ENCODE measurements at places on chromosomes 4 and X.

- no peak for DNase-seq
These were observed 19.6 kb upstream of the FAT1 start for GRCh38 chr4:186743261-186743660.

GRCh38 chr4:46931981-46932380 is 22.9 kb upstream of the COX7B2 start:
- no peak for DNase-seq

- DNase-seq = no peak
These were observed 97.8 kb upstream of the USP9X start for GRCh38 chrX:40987413-40987812.

GRCh38 chrX:139862208-139862607 is 70.6 kb downstream of the ATP11C start:
- DNase-seq = no peak

DNA sequence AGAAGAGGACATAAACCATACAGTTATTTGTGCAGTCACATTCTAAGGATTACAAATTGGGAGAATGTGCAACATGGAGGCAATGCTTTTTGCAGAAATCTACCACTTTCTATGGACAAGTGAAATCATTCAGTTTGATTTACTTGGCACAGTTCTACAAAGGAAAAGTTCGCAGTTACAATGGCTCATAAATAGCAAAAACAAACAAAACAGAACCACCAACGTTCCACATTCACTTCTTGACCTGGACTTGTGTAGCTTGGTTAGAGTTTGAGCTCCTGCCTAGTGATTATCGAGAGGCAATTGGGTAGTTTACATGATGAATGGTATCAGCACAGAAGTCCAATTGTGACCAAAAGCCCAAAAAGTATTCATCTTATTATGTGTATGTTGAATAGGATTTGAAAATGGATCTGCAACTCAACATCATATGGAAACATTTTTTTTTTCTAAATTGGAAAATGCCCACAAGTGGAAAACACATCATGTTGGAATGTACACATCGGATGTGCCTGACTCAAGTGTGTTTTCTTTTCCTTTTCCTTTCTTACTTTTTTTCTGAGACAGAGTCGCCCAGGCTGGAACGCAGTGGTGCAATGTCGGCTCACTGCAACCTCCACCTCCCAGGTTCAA is 123.8 kb downstream of the LUZP4 start:
- DNase-seq = no peak

DNA sequence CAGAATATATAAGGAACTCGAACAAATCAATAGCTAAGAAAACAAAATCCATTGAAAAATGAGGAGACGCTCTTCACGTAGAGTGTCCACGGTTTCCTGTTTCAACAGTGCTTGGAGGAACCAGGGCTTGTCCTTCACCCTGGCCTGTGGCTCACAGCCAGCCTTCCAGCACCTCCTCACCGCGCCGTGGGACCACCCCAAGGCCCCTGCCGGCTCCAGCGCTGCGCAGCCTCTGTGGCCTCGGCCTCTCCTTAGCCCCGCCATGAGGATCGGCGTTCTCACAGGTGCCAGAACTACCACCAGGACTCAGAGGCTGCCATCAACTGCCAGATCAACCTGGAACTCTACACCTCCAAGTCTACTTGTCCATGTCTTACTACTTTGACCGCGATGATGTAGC is 52.5 kb upstream of the CTSO start:
- DNase-seq = no peak

GRCh38 chr4:8886612-8887406 is 15.2 kb upstream of the HMX1 start:
- no peak for DNase-seq

GRCh38 chr4:52550186-52550585 is 108.9 kb downstream of the USP46 start:
- DNase-seq = no peak

GRCh38 chrX:38275615-38276014 is 51.7 kb downstream of the RPGR start:
- DNase-seq = no peak

DNA sequence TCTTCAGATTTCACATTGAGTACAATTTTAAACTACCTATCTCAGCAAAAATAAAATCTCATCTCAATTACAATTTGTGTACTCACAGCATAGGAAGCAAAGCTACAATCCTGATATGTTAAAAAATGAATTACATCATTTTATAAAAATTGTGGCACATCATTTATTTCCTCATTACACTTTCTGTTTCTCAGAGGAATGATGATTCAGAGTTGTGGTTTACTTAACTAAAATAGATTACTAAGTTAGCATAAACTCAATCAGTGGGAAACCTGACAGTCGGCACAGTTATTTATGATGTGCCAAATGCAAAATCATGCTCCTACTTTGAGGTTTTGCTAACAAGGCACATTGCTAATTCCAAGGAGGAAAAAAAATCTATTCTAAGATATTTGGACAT is 325.0 kb downstream of the FBXO8 start:
- DNase-seq = no peak

DNA sequence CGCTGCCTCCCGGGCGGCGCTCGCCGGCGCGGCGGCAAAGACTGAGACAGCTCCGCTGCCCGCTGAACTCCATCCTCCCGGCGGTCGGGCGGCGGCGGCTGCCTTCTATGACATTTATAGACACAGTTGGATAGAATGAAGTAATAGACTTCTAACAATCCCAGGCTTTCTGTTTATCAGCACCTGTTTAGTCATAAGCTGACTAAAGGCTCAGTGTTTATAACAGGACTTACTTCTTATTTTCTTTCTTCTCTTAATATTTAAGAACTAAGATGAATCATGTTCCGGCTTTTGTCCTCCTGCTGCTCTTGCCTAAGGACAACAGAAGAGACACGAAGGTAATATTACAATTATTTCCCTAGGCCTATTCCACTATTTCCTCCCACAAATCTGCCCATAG is 3.9 kb downstream of the ARL13A start:
- no peak for DNase-seq

DNA sequence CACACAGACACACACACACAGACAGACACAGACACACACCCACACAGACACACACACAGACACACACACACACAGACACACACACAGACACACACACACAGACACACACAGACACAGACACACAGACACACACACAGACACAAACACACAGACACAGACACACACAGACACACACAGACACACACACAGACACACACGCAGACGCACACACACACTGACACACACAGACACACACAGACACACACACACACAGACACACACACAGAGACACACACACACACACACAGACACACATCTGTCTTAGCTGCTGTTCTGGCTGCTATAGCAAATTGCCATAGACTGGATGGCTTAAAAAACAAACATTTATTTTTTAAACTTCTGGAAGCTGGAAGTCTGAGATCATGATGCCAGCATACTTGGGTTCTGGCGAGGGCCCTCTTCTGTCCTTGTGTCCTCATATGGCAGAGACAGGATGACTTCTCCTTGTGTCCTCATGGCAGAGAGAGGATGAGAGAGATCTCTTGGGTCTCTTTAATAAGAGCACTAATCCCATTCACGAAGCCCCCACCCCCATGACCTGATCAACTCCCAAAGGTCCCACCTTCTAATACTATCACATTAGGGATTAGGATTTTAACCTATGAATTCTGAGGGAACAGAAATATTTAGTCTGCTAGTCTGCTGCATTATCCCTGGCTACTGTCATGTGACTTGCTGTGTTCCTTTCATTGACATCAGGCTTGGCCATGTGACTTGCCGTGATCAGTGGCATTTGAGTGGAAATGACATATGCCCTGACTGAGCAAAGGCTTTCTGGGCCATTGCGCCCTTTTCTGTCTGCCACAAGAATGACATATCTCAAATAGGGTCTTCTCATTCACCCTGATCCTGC is 32.7 kb upstream of the RASGEF1B start:
- no peak for DNase-seq

GRCh38 chr4:81505726-81506125 is 34.0 kb upstream of the RASGEF1B start:
- peak; percentile 60 for DNase-seq

DNA sequence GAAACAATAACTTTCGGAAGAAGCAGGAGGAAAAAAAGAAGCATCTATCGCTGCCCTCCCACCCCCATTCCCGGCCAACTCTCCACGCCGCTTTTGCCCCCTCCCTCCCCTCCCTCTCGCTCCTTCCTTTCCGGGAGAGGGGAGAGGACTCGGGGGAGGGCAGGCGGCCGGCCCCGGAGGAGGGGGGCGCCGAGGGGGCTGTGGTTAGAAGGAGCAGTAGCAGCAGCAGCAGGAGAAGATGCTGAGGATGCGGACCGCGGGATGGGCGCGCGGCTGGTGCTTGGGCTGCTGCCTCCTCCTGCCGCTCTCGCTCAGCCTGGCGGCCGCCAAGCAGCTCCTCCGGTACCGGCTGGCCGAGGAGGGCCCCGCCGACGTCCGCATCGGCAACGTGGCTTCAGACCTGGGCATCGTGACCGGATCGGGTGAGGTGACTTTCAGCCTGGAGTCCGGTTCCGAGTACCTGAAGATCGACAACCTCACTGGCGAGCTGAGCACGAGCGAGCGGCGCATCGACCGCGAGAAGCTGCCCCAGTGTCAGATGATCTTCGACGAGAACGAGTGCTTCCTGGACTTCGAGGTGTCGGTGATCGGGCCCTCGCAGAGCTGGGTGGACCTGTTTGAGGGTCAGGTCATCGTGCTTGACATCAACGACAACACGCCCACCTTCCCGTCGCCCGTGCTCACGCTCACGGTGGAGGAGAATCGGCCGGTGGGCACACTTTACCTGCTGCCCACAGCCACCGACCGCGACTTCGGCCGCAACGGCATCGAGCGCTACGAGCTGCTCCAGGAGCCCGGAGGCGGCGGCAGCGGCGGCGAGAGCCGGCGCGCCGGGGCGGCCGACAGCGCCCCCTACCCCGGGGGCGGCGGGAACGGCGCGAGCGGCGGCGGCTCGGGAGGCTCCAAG is 1.3 kb downstream of the PCDH7 start:
- no peak for DNase-seq

DNA sequence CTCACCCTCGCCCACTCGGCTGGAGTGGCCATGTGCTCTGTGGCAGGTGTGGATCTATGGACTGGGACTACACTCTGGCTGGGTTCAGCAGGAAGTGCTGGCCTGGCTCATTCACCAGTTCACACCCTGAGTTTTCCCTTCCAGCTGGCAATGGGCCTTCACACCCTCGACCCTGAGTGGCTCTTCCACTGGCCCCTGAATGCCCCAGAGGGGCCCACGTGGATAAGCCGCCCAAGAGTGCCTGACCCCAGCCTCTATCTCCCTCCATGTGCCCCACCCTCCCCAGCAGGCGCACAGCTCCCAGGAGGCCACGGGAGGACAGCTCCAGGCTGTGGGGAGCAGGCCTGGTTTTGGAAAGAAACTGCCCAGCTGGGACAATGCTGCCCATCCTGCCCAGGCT is 234.1 kb downstream of the AFAP1 start:
- DNase-seq = no peak

GRCh38 chr4:151522866-151523519 is 114.0 kb downstream of the FHIP1A start:
- no peak for DNase-seq

GRCh38 chrX:66675541-66675940 is 36.7 kb upstream of the EDA2R start:
- DNase-seq = no peak

Data from NCI-H1417 treated with DMSO at 0.1 percent for 48 hours (cell line).